ENCODE measurements at places on chromosomes 5 and 9.

DNA sequence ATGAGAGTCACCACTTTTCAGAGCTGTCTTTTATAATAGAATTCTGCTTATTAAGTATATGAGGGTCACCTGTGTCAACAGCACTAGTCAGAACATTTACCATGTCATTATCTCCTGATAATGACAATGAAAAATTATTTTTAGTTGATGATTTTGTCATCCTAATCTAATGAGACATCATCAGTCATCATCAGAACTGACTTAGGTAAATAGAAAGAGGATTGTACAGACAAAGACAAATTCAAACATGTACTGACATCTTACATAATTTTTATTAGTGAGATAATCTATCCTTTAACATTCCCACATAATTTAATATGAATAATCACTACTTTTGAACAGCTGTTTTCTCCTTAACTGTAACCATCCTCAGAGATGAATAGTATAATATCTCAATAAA is 22.6 kb downstream of the CDH9 start:
- DNase-seq: no peak

DNA sequence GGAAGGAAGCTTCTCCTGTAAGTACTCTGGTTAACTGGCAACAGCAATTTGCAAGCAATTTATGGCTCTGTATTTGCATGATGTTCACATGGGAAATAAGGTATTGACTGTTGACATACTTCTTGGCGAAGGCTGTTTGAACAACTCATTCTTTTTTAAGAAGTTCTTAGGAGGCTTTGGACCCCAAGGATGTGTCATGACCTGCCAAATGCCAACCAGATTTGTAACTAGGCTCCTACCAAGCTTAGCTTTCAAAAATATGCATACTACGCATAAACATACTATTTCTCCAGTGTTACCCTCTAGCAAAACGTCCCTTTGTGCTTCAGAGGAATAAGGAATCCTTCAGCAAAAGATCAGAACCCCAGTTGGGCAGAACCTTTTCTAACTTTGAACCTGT is 165.2 kb upstream of the MSX2 start:
- DNase-seq: no peak

DNA sequence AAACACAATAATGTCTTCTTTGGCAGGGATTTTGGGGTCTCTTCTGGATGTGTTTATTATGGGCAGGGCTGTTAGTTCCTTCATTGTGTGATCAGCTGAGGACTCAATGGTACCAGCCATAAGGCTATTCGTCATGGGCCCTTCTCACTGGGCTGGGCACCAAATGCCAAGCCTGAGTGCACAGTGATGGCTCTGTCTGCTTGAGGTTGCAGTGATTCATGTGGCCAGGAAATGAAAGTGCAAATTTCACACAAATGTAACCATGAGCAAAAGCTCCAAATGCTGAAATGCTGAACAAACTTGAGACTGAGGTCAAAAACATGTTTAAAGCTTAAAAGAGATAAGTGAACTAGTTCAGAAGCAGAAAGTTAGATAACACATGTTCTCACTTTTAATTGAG is 191.0 kb downstream of the TARS1 start:
- DNase-seq: no peak

DNA sequence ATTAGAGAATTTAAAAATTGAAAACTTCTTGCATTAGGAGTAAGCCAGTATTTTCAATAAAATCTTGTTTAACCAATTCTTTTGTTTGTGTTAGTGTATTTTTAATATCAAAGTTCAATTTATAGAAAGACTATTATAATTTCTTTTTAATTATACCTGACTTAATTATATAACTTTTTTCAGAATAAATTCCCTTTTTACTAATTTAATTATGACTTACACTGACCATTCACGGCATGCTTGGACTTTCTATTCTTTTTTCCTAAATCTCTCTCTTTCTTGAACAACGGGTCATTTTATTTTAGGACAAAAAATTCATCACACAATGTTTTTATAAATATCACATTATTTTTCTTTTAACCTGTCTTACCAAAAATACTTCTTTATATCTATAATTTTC is 555.3 kb upstream of the PTGER4 start:
- DNase-seq: no peak
